Type B pancreatic cell (in vitro differentiated cells): ENCODE measurements at places on chromosomes 4 and X. TPM values are rescaled to one million over a fixed set of nuclear protein-coding genes. Genes with fewer than 3 reads are reported as not detected.

The CXCL11 gene
- total RNA-seq: not detected in 2 replicates

GRCh38 chrX:12611471-12611870 lies 179.7 kb upstream of the PRPS2 start:
- H3K36me3 ChIP-seq: no peaks in the 10 kb centered on the region
- H3K27me3 ChIP-seq: no peaks in the 10 kb centered on the region
- H3K27ac ChIP-seq: no peak overlapping the region

The PF4V1 gene
- not detected in 2 replicates for total RNA-seq

DNA sequence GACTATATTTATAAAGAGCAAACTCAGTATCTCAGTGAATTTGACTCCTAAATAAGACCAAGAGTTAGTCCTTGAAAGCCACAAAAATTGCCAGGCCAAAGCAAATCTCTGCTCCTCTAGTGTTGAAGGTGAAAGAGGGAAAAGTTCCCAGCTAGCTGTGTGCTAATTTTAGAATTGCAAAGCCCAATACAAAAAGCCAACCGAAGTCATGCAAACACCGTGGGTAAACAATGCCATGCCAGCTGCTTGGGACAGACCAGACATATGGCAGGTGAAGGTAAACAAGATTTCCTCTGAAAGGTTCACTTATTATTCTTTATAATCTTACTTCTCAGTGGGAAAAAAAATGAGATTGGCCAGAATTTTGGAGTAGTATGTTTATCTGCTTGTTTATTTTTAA lies 80.5 kb upstream of the LNX1 start:
- DNase-seq: no peak
- no peaks in the 10 kb centered on the region for H3K36me3 ChIP-seq
- no peaks in the 10 kb centered on the region for H3K27me3 ChIP-seq
- no peak overlapping the region for H3K27ac ChIP-seq
- no peak overlapping the region for H3K4me3 ChIP-seq

- H3K27me3 ChIP-seq: peaks cover 23% of the 10 kb centered on the region
- H3K4me1 ChIP-seq: peaks cover 5% of the 10 kb centered on the region
- no peaks in the 10 kb centered on the region for H3K36me3 ChIP-seq
- no peak overlapping the region for H3K4me3 ChIP-seq
Observed at GRCh38 chr4:55078987-55079386, 46.4 kb downstream of the KDR start.

DNA sequence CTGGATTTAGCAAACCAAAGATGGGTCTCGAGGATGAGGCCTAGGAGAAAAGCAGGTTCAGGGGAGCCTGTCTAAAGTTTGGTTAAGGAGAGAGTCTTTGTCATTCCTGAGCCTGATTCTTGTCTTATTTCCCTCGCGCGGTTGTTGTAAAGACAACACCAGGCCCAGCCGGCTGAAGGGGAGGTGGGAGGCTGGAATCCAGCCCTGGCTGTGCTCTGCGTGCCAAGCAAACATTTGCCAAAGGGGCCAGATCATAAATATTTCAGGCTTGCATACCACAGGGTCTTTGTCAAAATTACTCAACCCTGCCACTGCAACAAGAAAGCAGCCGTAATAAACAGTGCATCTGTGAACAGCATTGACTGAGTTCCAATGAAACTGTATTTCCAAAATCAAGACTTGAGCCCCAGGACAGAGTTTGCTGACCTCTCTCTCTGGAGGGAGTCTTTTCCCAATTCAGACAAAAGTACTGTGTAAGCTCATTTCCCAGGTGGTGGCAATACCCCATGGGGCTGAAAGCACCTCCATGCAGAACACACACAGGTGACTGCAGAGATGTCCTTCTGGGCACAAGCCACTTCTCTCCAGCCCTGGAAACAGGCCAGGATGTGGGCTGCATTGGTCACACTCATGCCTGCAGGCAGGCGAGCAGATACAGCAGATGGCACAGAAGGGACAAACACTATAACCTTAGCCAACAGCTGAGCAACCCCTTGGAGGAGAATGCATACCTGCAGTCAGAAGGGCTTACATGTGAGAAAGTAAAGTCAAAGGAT lies 320.3 kb downstream of the STK32B start:
- no peaks in the 10 kb centered on the region for H3K4me1 ChIP-seq
- no peaks in the 10 kb centered on the region for H3K36me3 ChIP-seq
- no peak overlapping the region for H3K4me3 ChIP-seq
- peaks cover 26% of the 10 kb centered on the region for H3K27me3 ChIP-seq
- DNase-seq: peak; percentile 39
- peak overlapping the region; percentile 5 for H3K27ac ChIP-seq

GRCh38 chr4:61443813-61444510 lies 243.8 kb downstream of the ADGRL3 start:
- no peaks in the 10 kb centered on the region for H3K36me3 ChIP-seq
- no peak overlapping the region for H3K4me3 ChIP-seq
- H3K4me1 ChIP-seq: peaks cover 13% of the 10 kb centered on the region
- H3K27me3 ChIP-seq: no peaks in the 10 kb centered on the region
- no peak for DNase-seq
- peak overlapping the region; percentile 11 for H3K27ac ChIP-seq

The AR gene
- 0.57 and 1.5 TPM in 2 replicates for total RNA-seq

DNA sequence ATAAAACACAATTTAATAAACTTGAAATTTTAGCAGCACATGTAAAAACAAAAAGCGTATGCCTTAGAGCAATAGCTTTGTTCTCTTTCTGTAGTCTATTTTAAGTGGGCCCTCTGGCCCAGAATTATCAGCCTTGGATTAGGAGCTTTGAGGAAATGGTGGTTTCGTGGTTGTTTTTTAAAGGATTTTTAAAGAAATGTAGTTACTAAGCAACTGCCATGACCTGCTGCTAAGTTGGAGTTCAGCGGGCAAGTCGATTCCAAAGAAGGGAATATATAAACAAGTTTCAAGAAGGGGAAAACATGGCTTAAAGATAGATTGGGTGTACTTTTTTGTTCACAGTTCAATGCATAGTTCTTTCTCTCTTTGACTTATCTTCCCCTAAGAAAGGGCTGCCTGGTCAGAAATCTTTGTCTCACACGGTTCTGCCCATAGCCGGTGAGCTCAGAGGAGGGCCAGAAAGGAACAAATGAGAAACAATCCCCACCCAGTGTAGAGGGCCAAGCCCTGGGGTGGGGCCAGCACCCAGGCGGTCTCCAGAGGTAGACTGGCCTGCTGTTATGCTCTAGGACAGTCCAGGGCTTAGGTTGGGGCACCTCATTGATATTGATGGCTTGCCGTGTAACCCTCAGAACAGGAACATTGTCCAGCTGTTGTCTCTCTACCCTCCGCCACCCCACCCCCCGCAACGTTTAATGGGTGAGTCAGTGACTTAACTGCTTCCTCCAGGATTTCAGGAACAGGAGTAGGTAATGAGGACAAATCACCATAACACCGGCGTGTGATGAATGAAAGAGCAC lies 32.5 kb downstream of the DLG3 start:
- H3K4me3 ChIP-seq: peak overlapping the region; percentile 44
- peaks cover 9% of the 10 kb centered on the region for H3K36me3 ChIP-seq
- H3K4me1 ChIP-seq: peaks cover 45% of the 10 kb centered on the region
- no peak for DNase-seq

The PAGE4 gene
- not detected in 2 replicates for total RNA-seq

The FTHL17 gene
- not detected in 2 replicates for total RNA-seq
